ENCODE measurements at places on chromosomes 13 and 19. TPM values are rescaled to one million over a fixed set of nuclear protein-coding genes. Genes with fewer than 3 reads are reported as not detected.

The FCER2 gene
- total RNA-seq: not detected

The C19orf85 gene
- not detected for total RNA-seq

The CASP14 gene
- not detected for total RNA-seq

The GJA3 gene
- total RNA-seq: not detected

DNA sequence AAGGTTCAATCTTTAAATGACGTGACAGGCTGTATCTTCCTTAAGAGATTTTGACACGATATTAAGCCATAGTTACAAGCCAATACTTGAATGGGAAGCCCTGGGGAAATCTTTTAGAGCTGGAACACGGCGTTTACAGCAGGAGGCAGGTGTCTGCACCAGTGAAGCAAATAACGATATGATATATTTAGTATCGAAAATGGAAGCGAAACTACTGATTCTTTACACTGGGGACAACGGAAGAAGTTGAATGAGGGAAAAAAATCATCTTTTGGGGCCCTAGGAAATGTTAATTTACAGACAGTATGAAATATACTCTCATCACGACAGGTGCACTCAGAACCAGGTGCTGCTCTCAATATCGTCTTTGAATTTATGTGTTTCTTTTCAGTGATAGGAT lies 793.9 kb upstream of the PCDH20 start:
- no peaks in the 10 kb centered on the region for H3K4me1 ChIP-seq
- no peak overlapping the region for H3K27ac ChIP-seq
- H3K27me3 ChIP-seq: no peaks in the 10 kb centered on the region
- H3K4me3 ChIP-seq: no peak overlapping the region

- no peak for DNase-seq
- H3K27ac ChIP-seq: peak overlapping the region; percentile 13
- peak overlapping the region; percentile 21 for H3K4me3 ChIP-seq
- H3K27me3 ChIP-seq: no peaks in the 10 kb centered on the region
- peaks cover 43% of the 10 kb centered on the region for H3K4me1 ChIP-seq
These were observed 2.0 kb downstream of the ELF1 start for GRCh38 chr13:41017159-41017558.

DNA sequence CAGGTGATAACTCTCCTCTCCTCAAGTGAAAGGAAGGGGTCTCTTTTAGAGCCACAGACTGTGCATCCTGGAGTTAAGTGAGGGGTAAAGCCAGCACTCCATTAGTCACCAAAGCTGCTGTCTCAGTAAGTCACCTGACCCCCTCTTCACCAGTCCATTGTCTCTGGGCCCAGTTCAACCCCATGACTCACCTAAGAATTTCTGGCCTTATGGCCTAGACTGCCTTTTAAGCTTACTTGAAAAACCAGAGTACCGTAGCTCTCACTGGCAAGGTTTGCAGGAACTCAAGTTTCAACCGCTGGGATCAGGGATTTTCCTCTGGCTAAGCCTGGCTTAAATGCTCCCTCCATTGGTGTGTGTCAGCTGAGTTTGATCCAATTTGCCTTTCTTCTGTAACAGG lies 23.4 kb upstream of the EID2 start:
- H3K36me3 ChIP-seq: no peaks in the 10 kb centered on the region
- H3K4me3 ChIP-seq: no peak overlapping the region

DNA sequence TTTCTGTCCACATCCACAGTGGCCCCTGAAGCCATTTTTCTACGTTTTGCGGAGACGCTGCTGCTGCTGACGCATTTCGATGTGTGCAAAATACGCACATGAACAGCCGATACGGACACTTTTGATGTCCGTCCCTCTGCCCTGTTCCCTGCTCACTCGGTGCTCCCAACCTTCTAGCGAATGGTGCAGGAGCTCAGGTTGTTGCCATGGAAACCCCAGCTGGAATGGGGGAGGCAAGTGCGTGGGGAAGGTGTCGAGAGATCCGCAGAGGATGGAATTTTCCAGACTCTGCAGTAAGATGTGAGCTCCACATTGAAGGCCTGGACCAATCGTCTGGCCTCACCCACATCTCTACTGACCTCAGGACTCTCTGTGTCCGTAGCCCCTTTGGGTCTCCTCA lies 109.2 kb upstream of the USP29 start:
- no peaks in the 10 kb centered on the region for H3K4me1 ChIP-seq
- DNase-seq: no peak
- H3K27ac ChIP-seq: no peak overlapping the region
- H3K27me3 ChIP-seq: no peaks in the 10 kb centered on the region

- no peak for DNase-seq
- H3K27me3 ChIP-seq: no peaks in the 10 kb centered on the region
- no peak overlapping the region for H3K27ac ChIP-seq
- no peak overlapping the region for H3K4me3 ChIP-seq
- H3K36me3 ChIP-seq: peaks cover 7% of the 10 kb centered on the region
These were observed 22.1 kb downstream of the WTIP start for GRCh38 chr19:34503531-34504272.

- H3K4me1 ChIP-seq: peaks cover 16% of the 10 kb centered on the region
- no peak overlapping the region for H3K4me3 ChIP-seq
- no peak for DNase-seq
- no peaks in the 10 kb centered on the region for H3K36me3 ChIP-seq
- no peak overlapping the region for H3K27ac ChIP-seq
These were observed 2.8 kb downstream of the TNFSF13B start for GRCh38 chr13:108272333-108272732.

GRCh38 chr13:113996081-113996911 lies 22.4 kb upstream of the C13orf46 start:
- H3K36me3 ChIP-seq: peaks cover 11% of the 10 kb centered on the region
- peaks cover 20% of the 10 kb centered on the region for H3K4me1 ChIP-seq
- no peak overlapping the region for H3K27ac ChIP-seq
- no peak overlapping the region for H3K4me3 ChIP-seq

DNA sequence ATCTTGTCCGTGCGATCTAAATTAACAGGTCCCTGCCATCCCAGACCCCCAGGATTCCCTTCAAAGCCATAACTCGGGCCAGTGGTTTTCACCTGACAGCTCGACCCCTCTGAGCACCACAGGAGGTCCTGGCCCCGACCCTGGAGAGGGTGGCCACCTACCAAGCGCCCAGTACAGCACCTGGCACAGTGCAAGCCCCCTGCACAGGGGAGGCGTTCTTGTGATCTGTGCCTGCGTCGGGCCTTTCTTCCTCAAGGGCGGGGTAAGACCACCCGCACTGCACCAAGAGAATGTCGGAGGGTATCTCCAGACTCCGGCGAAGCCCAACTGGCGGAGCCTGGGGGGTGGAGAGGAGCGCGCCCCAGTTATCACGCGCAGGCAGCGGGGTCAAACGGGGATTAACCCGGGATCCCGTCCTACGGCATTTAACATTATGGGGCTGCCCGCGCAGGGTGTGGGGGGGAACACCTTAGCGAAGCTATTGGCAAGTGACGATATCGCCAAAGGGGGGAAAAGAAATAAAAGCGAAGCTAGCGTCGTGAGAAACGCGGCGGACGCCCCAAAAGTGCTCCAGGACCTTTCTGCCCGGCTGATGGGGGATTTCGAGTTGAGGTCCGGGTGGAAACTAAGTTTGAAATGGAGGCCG lies 1.3 kb upstream of the HNRNPL start:
- H3K27me3 ChIP-seq: no peaks in the 10 kb centered on the region
- H3K4me3 ChIP-seq: peak overlapping the region; percentile 75
- peaks cover 13% of the 10 kb centered on the region for H3K36me3 ChIP-seq

DNA sequence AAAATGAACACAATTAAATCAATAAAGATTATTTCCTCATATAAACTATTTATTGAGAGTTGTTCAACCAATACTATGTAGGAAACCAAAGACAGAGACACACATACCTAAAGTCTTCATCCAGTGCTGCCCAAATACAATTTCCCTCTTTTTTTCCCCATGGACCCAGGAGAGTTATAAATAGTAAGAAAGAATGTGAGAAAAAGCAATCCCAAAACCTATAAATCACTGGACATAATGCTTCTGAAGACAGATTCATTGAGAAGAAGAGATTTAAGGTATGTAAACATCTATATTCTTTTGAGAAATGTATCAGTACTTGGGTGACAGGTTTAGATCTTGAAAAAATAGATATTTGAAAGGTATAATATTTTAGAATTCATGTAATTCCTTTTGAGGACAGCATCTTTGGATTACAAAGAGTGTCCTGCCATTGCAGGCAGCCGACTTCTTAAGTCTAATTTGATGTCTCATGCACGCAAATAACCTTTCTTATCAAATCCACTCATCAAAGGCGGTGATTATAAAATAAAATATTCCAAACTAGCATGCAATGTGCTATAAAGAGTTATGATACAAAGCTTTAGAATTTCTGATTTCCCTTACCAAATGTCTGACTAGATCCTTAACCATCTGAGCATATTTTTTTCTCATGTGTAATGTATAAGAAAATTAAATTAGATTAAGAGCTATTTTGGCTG lies 739.4 kb downstream of the LIG4 start:
- no peaks in the 10 kb centered on the region for H3K36me3 ChIP-seq
- no peaks in the 10 kb centered on the region for H3K4me1 ChIP-seq
- no peak overlapping the region for H3K4me3 ChIP-seq
- DNase-seq: no peak
- no peaks in the 10 kb centered on the region for H3K27me3 ChIP-seq

- peaks cover 12% of the 10 kb centered on the region for H3K36me3 ChIP-seq
- no peaks in the 10 kb centered on the region for H3K27me3 ChIP-seq
- peak overlapping the region; percentile 62 for H3K27ac ChIP-seq
- H3K4me1 ChIP-seq: peaks cover 58% of the 10 kb centered on the region
These were observed 50.5 kb downstream of the STARD13 start for GRCh38 chr13:33235078-33235477.

- no peak overlapping the region for H3K4me3 ChIP-seq
- H3K27ac ChIP-seq: no peak overlapping the region
- peaks cover 16% of the 10 kb centered on the region for H3K4me1 ChIP-seq
- H3K27me3 ChIP-seq: no peaks in the 10 kb centered on the region
- H3K36me3 ChIP-seq: peaks cover 48% of the 10 kb centered on the region
These were observed 5.7 kb downstream of the ZNF574 start for GRCh38 chr19:42081584-42082203.

- no peaks in the 10 kb centered on the region for H3K27me3 ChIP-seq
- H3K36me3 ChIP-seq: peaks cover 93% of the 10 kb centered on the region
- no peak overlapping the region for H3K27ac ChIP-seq
These were observed 29.1 kb downstream of the DOT1L start for GRCh38 chr19:2192862-2193261.

- H3K4me1 ChIP-seq: no peaks in the 10 kb centered on the region
- no peak for DNase-seq
- no peak overlapping the region for H3K4me3 ChIP-seq
- no peaks in the 10 kb centered on the region for H3K36me3 ChIP-seq
- no peaks in the 10 kb centered on the region for H3K27me3 ChIP-seq
These were observed 183.0 kb downstream of the ZNF536 start for GRCh38 chr19:30555075-30555790.

Data from esophagus muscularis mucosa (tissue), 4 donors.